ENCODE measurements at places on chromosomes 2 and 18. TPM values are rescaled to one million over a fixed set of nuclear protein-coding genes. Genes with fewer than 3 reads are reported as not detected.

Gene BOK
- 28.3 TPM for total RNA-seq

Gene RGPD4
- total RNA-seq, result not detected

Gene LOXHD1
- total RNA-seq, result not detected

Gene ASNSD1
- 33.0 TPM for total RNA-seq

Gene FAM124B
- not detected for total RNA-seq

Gene SULT1C2
- total RNA-seq, result 0.39 TPM

Gene CIB4
- not detected for total RNA-seq

Gene GAL3ST2
- total RNA-seq, result 0.22 TPM

Gene EMX1
- not detected for total RNA-seq

Gene APLF
- total RNA-seq, result 0.61 TPM

Gene ACKR3
- total RNA-seq, result 15.6 TPM

Gene EFEMP1
- total RNA-seq, result 39.6 TPM

Gene ANO7
- total RNA-seq, result 1.6 TPM

Gene RPIA
- total RNA-seq, result 26.7 TPM

Gene CDH20
- not detected for total RNA-seq

Gene NRP2
- 104 TPM for total RNA-seq

Gene FLACC1
- total RNA-seq, result 0.14 TPM

Gene UNC80
- total RNA-seq, result not detected

Gene C2orf92
- total RNA-seq, result 0.72 TPM

Gene ANKAR
- 1.9 TPM for total RNA-seq

Gene SPATA3
- total RNA-seq, result not detected

Gene FSIP2
- total RNA-seq, result 0.01 TPM

Gene ABCB11
- total RNA-seq, result 0.01 TPM

Gene SAG
- total RNA-seq, result not detected

Gene STPG4
- total RNA-seq, result not detected

Measured in A549 treated with AZD2906 at 1 μM for 4 hours (cell line).